ENCODE measurements at places on chromosomes 16 and 17.

- DNase-seq, result no peak
Observed at GRCh38 chr17:16273499-16273898, 56.5 kb downstream of the PIGL start.

GRCh38 chr16:66128371-66128770 lies 238.1 kb upstream of the CDH5 start:
- DNase-seq, result no peak

- no peak for DNase-seq
Observed at GRCh38 chr16:10619271-10619849, 39.0 kb upstream of the EMP2 start.

GRCh38 chr16:4090351-4090851 lies 25.8 kb downstream of the ADCY9 start:
- DNase-seq, result no peak

DNA sequence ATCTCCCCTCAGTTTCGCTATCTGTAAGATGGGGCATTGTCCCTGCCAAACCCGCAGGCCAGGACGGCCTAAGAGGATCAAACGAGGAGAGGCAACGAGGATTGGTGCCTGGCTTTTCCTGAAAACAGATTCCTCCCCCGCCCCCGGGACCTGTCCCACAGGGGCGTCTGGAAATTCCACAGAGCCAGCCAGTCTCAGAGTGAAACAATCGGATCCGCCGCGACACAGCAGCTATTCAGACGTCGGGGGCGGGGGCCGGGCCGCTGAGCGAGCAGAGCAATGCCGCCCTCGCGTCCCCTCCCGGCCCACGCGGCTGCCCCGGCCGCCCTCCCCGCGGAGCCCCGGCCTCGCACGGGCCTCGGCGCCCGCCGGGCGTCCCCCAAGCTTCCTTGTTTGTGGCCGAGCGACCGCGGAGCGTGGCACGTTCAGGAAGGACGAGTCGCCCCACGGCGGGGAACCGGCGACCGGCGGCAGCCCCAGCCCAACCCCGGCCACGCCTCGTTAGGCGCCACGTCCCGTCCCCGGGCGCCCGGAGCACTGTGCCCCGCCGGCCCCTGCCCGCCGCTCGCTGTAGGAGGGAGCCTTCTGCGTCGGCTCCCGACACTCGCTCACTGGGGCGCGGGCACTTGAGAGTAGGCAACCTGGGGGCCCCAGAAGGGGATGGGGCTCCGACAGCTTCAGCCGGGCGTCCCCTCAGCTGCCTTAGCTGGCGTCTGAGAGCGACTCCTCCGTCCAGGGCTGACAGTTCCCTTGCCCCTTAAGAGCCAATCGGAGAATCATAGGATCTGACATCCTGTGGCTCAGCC lies 29.6 kb upstream of the PHOSPHO1 start:
- DNase-seq, result peak; percentile 25

DNA sequence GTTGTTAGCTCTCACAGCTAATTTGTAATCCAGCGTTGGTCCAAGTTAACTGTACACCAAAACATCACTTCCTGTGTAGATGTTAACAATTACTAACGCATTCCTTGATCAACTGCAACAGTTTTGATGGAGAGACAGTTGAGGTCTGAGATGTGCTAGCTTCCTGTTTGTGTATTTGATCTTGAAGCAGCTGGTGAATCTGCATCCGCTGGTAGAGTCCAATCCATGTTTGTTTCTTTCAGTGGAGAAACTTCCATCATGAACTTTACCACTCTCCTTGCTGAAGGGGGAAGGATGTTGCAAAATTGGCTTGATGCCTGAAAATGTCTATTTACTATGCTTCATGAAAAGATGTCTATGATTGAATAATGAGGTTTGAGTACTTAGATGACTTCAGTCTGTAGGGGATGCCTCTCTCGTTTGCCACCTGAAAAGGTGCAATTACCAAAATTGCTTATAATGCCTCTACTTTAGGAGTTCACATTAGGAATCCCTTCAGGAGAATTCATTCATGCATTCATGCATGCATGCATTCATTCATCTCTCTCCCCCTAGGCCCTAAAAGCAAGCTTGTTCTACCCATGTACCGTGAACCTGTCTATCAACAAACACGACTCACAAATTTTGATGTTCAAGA lies 39.6 kb upstream of the ZKSCAN2 start:
- DNase-seq, result no peak

DNA sequence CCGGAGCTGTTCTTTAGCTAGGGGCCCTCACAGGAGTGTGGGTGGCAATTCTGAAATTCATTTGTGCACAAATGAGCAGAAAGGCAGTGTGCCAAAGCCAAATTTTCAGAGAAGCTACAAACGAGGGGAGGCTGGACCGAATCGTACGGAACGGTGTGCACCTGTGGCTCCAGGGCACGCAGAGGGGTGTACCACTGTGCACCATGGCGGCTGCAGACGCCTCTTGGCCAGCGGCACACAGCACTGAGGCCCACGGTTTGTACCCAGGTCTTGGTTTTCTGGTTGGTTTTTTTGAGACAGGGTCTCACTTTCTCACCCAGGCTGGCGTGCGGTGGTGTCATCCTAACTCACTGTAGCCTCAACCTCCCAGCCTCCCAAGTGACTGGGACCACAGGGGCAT lies 14.9 kb downstream of the CHMP1A start:
- DNase-seq, result no peak

GRCh38 chr16:89581861-89582563 lies 6.5 kb downstream of the CPNE7 start:
- peak; percentile 48 for DNase-seq

DNA sequence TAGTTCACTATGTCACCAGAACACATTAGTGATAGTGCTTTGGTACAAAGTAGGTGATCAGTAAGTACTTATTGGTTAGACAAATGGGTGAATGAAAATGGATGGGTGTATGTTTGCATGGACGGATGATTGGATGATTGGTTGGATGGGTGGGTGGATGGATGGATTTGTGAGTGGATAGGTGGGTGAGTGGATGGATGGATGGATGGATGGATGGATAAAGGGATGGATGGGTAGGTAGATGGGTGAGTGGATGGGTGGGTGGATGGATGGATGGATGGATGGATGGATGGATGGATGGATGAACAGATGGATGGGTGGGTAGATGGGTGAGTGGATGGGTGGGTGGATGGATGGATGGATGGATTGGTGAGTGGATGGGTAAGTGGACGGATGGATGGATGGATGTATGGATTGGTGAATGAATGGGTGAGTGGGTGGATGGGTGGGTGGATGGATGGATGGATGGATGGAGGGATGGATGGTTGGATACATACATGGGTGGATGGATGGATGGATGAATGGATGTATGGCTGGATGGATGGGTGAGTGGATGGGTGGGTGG lies 225.3 kb upstream of the GSE1 start:
- peak; percentile 2 for DNase-seq

DNA sequence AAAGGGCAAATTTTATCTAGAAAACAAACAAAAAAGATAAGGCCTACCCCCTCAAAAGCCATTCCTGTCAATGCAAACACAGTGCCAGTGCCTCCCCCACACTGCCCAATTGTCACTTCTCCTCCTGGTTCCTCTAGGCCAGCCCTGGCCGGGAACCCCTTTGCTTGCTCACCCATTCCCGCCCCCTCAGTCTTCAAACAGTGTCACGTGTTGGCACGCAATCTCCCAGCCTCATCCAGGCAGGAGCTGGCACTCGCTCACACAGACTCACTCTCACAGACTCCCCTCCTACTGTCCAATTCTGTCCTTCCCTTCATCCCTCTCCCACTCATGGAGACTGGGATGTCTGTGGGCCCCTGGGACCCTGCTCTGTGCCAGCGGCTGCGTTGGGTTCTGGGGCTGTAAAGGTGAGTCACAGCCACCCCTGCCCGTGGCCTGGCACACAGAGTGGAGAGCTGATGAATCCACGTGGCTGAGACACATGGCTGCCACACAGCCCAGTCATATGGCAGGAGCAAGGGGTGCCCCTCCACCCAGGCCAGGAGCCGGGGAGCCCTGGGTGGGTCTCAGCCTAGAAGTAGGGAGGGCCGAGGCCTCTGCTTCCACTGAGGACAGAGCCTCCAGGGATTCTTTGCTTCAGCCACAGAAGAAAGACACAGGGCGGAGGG lies 54.8 kb downstream of the VAC14 start:
- DNase-seq, result peak; percentile 58

- DNase-seq, result no peak
Observed at GRCh38 chr17:57943645-57944044, 11.6 kb downstream of the CUEDC1 start.

GRCh38 chr17:81453076-81453475 lies 57.8 kb downstream of the BAHCC1 start:
- no peak for DNase-seq

GRCh38 chr17:61449707-61450640 lies 2.2 kb upstream of the TBX4 start:
- DNase-seq, result no peak

DNA sequence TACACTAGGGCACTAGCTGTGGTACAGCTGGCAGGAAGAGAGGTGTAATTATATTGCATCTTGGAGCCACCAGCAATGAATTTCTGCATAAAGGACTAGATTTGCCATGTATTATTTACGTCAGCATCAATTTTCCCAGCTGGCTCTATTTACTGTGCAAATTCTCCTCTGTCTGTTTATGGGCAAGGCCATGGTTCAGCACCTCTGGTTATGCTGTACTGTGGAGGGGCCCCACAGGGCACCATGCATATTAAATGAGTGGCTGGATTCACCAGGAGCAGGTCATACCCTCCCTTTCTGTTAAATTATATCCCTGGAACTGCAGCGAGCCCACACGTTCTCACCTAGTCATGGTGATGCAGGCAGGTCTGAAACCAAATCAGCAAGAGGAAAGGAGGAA lies 19.8 kb downstream of the RAD51D start:
- DNase-seq, result no peak

DNA sequence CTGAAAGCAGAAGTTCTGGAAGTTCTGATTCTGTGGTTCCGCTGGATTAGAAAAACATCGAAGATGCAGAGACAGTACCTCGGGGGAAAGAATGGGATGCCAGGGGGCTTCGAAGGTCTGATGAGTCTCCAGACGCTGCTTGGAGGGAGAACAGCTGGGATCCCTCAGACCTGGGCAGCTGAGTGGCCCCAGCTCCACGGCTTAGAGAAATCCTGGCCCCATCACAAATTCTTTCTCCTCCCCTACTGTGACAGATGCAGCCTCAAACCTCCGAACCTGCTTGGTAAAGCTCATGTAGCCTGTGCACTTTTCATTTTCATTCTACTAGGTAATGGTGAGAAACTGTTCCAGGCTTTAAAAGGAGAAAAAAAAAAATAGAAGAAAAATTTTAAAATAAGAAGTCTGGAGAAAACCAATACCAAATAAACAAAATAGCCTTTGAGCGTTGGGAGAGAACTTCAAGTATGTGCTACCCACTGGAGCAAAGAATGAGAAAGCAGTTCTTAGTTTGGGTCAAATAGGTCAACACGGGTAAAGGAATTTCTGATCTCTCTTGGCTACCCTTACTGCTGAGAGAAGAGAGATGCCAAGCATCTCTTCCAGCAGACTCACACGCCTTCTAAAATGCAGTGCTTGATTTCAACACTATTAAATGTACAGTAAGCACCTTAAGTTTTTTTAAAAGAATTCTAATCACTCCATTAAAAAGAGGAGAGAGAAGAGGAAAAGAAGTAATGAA lies 19.9 kb downstream of the MAF start:
- no peak for DNase-seq

DNA sequence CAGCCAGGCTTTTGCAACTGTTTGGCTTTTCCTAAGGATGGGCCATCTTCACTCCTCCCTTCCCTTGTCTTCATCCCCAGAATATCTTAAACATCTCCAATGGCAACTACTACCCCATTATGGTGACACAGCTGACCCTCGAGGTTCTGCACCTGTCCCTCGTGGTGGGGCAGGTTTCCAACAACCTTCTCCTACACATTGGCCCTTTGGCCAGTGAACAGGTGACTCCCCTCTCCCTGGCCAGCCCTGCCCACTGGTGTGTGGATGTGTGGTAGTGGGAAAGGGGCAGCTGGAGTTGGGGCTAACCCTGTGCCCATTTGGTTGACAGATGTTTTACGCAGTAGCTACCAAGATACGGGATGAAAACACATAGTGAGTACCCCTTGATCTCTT lies 4.7 kb downstream of the TMEM106A start:
- no peak for DNase-seq

DNA sequence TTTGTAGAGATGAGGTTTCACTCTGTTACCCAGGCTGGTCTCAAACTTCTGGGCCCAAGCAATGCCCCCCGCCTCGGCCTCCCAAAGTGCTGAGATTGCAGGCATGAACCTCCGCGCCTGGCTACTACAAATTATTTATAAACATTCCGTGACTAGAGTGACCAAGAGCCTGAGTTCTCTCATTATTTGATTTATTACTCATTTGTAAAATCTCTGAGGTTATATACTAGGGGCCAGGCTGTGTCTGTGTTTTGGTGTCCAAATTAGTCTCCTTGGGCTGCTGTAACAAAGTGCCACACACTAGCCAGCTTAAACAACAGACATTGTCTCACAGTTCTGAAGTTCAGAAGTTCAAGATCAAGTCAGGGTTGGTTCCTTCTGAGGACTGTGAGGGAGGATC lies 70.8 kb upstream of the ELAC2 start:
- no peak for DNase-seq

GRCh38 chr17:29003289-29003688 lies 2.5 kb downstream of the SEZ6 start:
- no peak for DNase-seq

- no peak for DNase-seq
Observed at GRCh38 chr17:48841395-48841831, 10.6 kb downstream of the CALCOCO2 start.

DNA sequence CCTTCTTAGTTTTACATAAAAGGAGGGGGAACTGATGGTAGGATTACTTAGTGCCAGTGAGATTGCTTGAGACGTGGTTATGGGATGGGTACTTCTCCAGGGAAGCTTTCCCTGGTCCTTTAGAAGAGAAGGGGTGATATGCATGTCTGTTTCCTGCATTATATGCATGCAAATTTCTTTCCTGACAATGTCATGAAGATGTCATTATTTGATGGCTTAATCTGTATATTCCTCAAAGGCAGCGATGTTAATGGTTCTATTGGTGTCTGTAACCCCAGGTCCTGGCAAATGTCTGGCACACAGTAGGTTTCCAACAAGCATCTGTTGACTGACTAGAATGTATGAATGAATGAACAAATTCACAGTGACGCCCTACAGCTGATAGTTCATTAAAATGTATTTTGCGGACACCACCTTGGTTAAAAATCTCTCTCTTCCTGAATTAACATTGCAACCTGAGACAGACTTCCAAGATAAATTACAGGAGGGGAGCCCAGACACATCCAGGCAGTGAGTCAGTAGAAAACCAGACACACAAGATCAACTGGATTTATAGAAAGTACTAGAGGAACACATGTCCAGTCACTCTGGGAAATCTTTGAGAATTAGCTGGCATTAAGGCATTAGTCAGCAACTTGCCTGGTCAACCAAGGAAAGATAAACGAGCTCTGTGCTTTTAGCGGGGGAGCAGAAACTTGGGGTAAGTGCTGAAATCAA lies 293.4 kb downstream of the XYLT1 start:
- DNase-seq, result no peak
